Astrocyte of the spinal cord (primary cell): ENCODE measurements at places on chromosomes 12 and 14.

GRCh38 chr14:100827101-100828021 lies 1.4 kb downstream of the MEG3 start:
- DNase-seq = no peak

DNA sequence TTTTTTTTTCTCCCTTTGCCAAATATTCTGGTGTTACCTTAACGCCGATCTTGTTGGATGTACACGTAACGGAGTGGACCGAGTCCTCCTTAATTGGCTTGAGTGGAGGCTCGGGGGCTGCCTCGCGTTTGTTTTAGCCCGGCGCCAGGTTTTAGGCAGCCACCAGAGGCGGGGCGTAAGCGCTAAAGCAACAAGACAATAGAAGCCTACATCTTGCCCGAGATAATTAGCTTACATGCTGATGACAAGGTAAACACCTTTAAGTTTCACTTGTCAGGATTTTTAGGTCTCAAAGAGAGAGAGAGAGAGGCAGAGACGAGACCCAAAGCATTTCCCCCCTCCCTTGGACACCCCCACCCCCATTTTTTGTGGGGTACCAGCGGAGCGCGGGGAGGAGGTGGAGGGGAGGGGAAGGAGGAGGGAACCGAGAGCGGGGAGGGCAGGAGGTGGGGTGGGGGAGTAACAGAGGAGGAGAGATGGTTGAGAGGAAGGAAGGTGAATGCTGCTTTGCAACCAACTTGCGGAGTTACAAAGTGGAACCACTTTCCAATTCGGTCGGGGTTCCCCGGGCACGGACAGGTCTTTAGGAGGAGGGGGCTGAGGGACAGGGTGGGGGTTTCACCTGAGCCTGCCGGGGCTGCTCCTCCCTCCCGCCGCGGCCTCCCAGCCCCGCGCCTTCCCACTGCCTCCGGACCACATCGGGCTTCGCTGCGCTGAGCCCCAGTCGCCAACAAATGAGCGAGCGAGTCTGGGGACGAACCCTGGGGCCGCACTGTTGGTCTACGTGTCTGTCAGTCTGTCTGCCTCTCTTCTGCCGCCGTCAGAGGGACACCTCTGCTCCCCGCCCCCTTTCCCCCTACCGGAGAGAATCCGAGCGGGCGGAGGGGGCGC lies at the start of gene NKX2-1:
Gene NKX2-1 (minus strand): TSS at position 802 of the 891 bp plus-strand sequence. CDS start 103 bp downstream, at position 699.
- no peak for DNase-seq

GRCh38 chr14:33686218-33686617 lies 264.7 kb downstream of the EGLN3 start:
- peak; percentile 55 for DNase-seq

- DNase-seq = no peak
Measured at GRCh38 chr14:104221636-104222369, 83.4 kb downstream of the KIF26A start.

GRCh38 chr14:99213101-99213500 lies 58.9 kb downstream of the BCL11B start:
- no peak for DNase-seq

- DNase-seq = peak; percentile 70
Measured at GRCh38 chr12:48995086-48995879, 3.9 kb downstream of the DDN start.

DNA sequence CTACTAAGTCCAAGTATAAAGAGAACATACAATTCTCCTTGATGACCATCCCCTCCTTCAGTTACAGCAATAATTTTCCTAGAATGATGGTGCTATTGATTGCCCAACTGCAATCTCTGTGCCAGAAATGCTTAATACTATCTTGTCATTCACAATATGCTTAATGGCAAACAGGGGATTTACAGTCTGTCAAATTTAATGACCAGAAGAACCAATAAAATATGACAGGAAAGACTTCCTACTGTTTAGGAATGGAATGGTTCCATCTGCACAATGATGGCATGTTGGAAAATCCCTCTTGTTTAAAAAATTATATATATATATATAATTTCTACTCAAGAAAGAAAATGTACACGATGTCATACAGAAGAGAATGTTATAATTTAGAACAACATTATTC lies 623.2 kb downstream of the CCER1 start:
- DNase-seq = no peak

- no peak for DNase-seq
Measured at GRCh38 chr12:47084172-47084571, 4.4 kb upstream of the AMIGO2 start.

DNA sequence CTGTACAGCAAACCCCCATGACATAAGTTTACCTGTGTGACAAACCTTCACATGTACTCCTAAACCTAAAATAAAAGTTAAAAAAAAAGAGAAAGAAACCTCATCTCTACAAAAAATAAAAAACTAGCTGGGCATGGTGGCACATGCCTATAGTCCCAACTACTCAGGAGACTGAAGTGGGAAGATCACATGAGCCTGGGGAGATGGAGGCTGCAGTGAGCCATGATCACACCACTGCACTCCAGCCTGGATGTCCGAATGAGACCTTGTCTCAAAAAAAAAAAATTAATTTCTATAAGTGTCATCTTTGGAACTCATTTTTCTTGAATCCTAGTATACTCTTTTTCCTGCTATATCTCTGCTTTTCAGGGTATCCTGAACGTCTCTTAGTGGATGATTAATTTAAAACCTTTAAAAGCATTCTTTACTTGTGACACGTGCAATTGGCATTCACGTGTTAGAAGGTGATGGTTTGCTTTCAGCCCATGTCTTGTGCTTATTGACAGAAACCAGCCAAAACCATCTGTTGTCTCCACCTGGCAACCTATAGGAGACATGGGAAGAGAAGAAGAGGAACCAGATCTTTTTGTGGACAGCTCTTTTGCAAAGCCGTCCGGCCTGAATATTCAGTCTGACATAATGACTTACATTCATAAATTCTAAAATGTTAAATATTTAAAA lies 30.6 kb upstream of the PPFIBP1 start:
- DNase-seq = no peak

DNA sequence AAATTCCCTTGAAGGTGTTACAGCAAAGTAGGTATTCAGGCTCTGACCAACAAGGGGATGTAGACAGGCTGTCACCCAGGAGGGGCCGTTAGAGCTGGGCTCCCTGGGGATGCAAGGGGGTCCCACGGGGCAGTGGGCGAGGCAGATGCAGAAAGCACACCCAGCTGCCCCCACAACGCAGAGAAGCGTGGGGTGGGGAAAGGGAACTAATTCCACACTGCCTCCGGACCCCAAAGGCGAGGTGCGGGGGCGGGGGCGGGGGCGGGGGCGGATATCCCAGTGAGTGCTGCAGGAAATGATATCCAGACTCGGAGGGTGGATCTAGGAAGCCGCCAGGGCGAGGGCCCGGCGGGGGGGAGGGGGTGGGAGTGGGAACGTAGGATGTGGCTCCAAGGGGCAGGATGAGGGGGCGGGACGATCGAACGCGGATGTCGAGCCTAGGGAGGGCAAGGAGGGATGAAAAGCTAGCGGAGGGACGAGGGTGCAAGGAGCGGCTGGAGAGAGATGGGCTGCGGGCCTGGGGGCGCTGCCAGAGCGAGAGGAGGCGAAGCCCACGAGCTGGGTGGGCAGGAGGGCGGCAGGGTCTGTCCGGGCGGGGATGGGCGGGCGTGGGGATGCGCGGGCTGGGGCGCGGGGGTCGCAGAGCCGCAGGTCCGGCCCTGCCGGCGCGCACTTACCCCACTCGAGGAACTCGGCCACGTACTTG lies 874 bp downstream of the CDC42BPB start:
- DNase-seq = peak; percentile 73

- DNase-seq = no peak
Measured at GRCh38 chr12:56339158-56339422, 406 bp downstream of the IL23A start.

DNA sequence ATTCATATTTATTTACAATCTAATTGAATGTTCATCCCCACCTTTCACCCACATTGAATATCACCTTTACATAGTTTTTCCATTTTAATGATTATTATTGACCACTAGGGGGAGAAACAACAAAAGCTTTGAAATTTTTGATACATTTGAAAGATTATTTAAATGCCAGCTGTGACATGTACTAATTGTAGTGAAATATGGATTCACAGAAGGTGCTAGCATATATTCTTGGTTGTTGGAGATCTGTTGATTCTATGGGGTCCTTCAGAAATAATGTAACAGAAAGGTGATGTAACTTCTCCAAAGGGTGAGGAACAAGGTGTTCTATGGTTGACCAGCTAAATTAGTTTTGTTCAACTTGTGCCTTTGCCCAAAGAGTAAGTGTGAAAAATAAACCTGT lies 22.4 kb upstream of the GPR33 start:
- peak; percentile 19 for DNase-seq

- no peak for DNase-seq
Measured at GRCh38 chr14:105313381-105314286, 914 bp upstream of the PACS2 start.
